ENCODE measurements at places on chromosomes 5 and 9. TPM values are rescaled to one million over a fixed set of nuclear protein-coding genes. Genes with fewer than 3 reads are reported as not detected.
A peak's percentile ranks its signal among the peaks of the same experiment; 100 is the strongest.

DNA sequence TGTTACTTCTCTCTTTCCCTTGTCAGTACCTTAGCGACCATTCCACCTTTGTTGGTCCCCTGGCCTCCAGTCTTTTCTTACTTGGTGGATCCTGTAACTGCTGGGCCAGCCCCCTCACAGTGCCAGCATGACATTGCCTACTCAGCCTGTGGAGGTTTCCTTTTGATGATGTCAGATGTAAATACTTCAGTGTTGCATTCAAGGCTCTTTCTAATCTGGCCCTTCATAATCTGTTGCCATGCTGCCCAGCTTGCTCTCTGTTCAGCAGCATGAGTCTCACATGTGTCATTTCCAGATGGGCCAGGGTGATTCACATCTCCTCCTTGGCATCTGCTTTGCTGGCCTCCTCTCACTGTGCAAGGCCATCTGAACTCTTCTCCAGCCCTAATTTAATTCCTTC lies 57.1 kb downstream of the MAST4 start:
- peak; percentile 53 for DNase-seq

- DNase-seq = no peak
These were observed 113.0 kb upstream of the IL7R start for GRCh38 chr5:35743644-35744043.

- DNase-seq = no peak
These were observed 31.2 kb downstream of the CDK7 start for GRCh38 chr5:69265931-69266330.

C9orf152 gene
- total RNA-seq = not detected

PCDHGC5 gene
- 2.0 TPM for total RNA-seq
